ENCODE measurements at places on chromosomes 1 and 21. TPM values are rescaled to one million over a fixed set of nuclear protein-coding genes. Genes with fewer than 3 reads are reported as not detected.

The PRPF38A gene
- 85.8 TPM for total RNA-seq

The GOLT1A gene
- total RNA-seq: not detected

The SHISAL2A gene
- total RNA-seq: 16.2 TPM

The GUCA2B gene
- not detected for total RNA-seq

All from activated CD8-positive, alpha-beta T cell treated with anti-CD3 and anti-CD28 coated beads for 36 hours (primary cell).